ENCODE measurements at places on chromosomes 4 and X.

GRCh38 chr4:63049726-63050125 is 1359.5 kb downstream of the TECRL start:
- no peak for DNase-seq

- DNase-seq = no peak
These were observed 58.3 kb upstream of the CD99 start for GRCh38 chrX:2632533-2633504.

DNA sequence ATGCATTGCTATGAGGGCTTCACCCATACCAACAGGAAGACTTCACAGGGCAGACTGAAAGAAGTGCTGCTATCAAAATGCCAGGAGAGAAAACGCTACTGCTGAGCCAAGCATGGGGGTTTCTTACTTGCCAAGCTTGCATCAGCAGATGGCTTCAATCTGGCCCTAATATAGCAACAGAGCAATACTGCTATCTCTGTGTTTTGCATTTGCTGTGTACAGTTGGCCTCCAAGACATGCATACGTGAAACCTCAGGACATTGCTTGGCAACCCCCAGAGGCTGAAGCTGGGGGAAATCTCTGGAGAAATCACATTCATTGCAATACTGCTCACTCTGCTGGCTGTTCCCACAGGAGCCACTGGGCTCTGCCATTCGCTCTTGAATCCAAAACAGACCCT is 127.2 kb upstream of the GPC4 start:
- no peak for DNase-seq

GRCh38 chr4:16466581-16466980 is 240.3 kb upstream of the TAPT1 start:
- DNase-seq = no peak

DNA sequence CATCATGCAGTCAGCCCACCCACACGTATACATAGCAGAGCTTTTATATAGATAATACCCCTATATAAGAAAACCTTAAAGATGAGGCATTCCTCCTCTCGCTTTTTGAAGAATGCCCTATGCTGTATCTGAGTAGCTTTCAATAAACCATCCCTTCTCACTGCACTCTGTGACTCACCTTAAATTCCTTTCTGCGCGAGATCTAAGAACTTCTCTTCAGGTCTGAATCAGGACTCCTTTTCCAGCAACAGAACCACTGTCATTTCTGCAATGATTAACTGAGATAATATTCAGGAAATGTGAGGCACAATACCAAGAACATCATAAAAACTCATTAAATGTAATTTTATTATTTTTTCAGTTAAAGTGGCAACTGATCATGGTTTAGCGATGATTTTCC is 76.4 kb upstream of the DCLK2 start:
- no peak for DNase-seq

DNA sequence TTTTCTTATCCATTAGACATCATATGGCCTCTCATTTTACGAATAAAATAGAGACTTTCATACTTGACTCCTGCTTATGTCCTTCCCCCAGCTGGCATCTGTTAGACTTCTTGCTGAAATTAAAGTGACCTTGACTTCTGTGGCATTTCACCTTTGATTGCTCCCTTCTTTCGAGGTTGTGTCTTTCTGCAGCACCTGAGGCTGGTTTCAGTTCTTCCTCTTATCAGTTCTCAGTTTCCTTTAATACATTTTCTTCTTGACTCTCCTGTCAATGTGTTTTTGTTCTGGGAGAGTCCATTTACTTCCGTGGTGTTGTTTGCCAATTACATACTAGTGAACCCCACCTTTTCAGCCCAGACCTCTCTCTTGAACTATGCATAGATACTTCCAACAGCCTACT is 81.6 kb downstream of the RBPJ start:
- DNase-seq = no peak

DNA sequence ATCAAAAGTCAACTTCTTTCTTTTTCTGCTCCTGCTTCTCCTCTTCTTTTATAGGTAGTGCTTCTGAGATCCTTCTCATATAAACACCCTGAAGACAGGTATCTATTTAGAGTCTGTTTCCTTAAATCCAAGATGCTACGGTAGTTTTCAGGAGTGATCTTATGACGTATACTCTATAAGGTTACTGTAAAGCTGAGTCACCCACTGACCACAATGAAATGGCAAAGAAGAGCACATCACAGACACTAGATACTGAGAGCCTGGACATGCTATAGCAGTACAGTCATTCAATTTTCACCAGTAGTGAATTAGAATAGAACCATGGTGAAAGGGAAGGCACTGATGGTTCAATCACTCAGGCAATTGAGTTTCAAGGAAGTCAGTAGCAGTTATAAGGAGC is 412.5 kb downstream of the ADAM29 start:
- DNase-seq = no peak

DNA sequence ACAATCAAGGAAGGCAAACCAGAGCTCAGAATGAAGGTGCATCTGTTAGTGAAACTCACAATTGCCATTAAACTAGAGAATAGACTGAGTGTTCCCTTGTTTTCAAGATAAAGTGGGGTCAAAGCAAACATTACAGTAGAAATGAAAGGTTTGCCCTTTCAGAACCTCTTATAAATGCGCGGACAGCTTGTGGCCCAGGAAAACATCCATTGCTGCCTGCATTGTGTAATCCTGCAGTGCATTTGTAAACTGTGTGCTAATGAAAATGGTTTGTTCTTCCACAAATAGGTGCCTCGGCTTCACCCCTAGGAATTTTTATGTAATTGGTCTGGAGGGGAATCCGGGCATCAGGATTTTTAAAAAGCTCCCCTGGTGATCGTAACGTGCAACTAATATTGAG is 62.8 kb downstream of the SNX25 start:
- no peak for DNase-seq

DNA sequence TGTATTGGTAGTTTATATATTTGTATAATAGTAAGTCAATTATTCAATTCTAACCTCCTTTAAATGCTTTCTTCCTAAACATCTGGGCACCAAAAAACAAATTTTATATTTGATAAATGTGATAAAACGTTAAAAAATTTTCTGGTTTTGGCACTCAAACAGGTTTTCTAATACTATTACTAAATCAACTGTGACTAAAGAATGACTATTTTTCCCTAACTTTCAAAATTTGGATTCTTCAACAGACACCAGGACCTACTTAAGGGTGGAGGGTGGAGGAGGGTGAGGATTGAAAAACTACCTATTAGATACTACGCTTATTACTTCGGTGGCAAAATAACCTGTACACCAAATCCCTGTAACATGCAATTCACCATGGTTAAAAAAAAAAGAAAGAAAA is 555.5 kb downstream of the IL15 start:
- DNase-seq = no peak

GRCh38 chr4:113293674-113294073 is 244.2 kb downstream of the ANK2 start:
- DNase-seq = no peak

DNA sequence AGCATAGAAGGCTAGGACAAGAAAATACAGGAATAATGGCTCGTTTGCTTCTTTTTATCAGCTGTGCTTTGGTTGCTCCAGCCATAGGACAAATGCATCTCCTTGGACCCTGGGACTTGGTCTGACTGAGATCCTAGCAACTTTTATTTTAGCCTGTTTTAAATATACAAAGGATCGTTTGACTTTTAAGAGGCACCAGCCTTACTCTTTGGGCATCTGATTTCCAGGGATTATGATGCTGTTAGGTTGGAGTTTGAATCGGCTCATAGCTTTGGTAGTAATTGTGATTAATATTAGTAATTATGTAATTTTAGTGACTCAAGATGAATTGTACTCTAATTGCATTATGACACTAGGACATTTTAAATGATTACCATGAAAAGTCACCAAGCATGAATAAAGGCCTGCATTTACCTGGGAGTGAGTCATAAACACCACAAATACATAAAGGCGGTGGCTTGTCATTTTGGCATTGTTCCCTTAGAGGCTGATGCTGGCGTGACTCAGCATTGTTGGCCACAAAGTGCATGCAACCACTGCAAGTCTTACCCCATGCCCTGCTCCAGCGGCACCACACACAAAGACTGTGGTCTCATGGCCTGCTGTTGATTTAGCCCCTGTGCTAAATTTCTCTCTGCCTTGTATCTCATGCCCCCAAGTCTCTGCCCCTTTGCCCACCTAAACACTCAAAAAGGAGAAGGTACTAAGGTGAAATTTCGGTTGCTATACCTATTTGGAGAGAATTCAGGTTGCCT is 12.4 kb downstream of the GPAT3 start:
- peak; percentile 53 for DNase-seq

- no peak for DNase-seq
These were observed 103.3 kb upstream of the PCDH18 start for GRCh38 chr4:137635601-137636000.

- no peak for DNase-seq
These were observed 15.7 kb downstream of the MSX1 start for GRCh38 chr4:4875147-4875546.

- DNase-seq = no peak
These were observed 984.4 kb downstream of the RAB28 start for GRCh38 chr4:12499693-12500092.

GRCh38 chr4:143554728-143555597 is 41.5 kb downstream of the SMARCA5 start:
- no peak for DNase-seq

GRCh38 chrX:110081740-110082139 is 78.8 kb downstream of the TMEM164 start:
- DNase-seq = no peak

- DNase-seq = no peak
These were observed 55.6 kb upstream of the ADRA2C start for GRCh38 chr4:3710451-3711182.

- no peak for DNase-seq
These were observed 308.2 kb downstream of the FRMPD4 start for GRCh38 chrX:12446342-12447075.

GRCh38 chr4:110361921-110362320 is 114.0 kb upstream of the ENPEP start:
- DNase-seq = no peak

DNA sequence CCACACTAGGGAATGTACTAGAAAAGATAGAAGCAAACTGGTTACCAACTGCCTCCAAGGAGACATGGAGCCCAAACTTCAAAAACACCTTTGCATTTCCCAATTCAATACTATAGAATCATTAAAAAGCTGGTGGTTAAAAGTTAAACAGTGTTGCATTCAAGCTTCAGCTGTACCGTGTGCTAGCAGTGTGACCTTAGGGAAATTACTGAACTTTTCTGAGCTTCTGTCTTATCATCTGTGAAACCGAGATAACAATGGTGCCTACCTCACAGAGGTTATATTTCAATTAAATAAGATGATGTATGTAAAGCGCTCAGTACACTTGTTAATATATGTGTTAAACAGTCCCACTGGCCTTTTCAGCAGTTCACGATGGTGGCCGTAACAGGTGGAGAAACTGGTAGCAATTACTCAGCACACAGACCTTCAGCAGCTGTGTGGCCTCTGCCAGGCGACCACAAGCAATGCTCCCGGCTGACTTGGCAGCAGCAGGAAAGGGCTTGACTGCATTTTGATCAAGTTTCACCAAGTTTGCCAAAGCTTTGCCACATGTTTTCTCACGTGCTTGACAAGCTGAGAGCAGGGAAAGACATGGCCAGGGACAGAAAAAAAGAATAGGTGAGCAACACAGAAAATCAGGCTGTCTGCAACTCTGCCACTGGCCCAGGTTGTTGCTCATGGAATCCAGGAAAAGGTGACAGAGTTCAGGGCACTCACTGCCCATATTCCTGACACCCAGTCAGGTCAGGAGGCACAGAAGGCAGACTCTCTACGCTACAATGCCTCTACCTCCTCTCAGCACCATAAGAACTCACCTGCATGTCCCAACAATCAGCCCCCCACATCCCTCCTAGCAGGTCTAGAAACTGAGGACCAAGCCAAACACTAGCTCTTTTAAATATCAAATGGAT is 72.1 kb downstream of the PARM1 start:
- no peak for DNase-seq

DNA sequence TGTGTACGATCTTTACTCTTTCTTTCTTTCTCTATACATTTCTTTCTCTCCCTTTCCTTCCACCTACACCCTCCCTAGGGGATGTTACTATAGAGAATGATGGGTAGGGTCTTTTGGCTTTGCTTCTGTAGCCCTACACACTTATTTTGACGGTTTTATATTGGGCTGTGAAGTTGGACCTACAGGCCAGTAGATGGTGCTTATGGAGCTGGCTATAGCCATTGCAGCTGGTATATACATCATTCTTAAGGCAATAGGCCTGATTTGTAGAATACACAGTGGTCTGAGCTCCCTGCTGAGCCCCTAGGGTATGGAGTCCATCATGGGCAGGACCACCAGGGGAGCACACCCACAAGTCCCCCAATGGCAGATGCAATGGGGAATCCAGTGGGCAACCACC is 1869.7 kb downstream of the STIM2 start:
- DNase-seq = no peak

GRCh38 chr4:168831585-168831918 is 178.5 kb downstream of the CBR4 start:
- DNase-seq = no peak

GRCh38 chr4:42904986-42905385 is 12.5 kb downstream of the GRXCR1 start:
- DNase-seq = no peak

GRCh38 chr4:147740176-147740575 is 8.3 kb downstream of the ARHGAP10 start:
- DNase-seq = no peak

DNA sequence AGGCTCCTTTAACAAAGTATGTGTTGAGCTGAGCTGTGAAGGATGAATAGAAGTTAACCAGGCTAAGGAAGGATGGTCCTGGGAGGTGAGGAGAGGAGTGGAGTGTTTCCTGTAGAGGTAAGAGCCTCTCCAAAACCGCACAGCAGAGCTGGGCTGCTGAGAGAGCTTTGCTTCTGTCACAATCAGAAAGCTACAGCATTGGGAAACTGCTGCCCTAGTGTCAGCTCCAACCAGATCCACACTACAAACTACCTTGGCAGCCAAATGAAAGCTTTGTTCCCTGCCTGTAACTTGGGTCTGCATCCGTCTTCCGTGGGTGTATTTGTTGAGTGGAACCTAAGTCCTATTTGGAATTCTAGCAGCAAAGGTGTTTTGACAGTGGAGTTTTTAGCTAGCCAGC is 91.8 kb downstream of the REPS2 start:
- no peak for DNase-seq

DNA sequence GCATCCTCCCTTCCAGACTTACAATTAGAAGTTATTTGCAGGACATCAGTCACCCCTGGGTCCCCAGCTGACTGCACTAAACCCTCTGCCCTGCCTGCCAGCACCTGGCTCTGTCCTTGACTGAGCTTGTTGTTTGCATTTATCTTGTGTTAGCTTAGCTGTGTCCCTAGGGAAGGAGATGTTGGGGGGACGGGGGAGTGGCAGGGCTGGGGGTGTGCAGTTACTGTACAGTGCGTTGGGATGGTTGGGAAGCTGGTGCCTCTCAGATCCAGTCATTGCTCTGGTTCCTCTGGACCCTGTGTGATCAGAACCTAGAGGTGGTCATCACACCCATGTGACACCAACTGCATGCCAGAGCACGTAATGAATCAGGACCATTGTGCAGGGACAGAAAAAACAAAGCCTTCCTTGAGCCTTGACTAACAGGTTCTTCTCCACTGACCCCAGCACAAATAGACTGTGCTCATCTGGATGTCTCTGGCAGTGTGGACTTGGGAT is 32.7 kb upstream of the PROM1 start:
- peak; percentile 5 for DNase-seq
